Non-pigmented ciliary epithelial cell (primary cell): ENCODE measurements at places on chromosomes 6 and 20.

GRCh38 chr6:107864226-107865127 lies 40.4 kb upstream of the SCML4 start:
- DNase-seq = no peak

DNA sequence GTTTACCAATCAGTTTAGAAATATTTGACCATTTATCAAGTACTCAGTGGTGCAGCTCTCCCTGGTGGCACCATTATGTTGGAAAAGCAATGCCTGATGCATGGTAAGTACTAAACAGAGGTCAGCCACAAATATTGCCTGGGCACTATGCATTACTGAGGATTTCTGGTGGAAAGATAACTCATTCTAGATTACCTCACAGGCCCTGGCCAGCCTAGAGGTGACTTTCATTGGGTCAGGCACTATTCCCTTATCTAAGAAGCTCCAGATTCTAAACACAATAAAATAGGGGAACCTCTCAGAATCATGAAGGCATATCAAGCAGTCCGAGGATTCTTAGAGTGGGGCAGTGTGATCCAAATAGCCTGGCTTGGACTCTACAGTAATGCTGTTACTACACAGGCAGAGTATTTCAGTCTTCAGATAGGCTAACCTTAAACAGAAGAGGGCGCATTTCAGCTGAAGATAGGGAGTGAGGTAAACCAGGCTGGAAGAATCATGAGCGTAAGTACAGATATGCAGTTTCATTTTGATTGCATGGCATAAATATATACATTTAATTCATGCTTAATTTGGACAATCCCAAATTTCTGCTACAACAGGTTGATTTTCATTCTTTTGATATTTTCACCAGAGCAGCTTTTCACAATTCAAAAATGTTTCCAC lies 12.1 kb downstream of the LGSN start:
- DNase-seq = peak; percentile 8

- DNase-seq = no peak
These were observed 326 bp upstream of the BCL2L1 start for GRCh38 chr20:31723069-31723318.

DNA sequence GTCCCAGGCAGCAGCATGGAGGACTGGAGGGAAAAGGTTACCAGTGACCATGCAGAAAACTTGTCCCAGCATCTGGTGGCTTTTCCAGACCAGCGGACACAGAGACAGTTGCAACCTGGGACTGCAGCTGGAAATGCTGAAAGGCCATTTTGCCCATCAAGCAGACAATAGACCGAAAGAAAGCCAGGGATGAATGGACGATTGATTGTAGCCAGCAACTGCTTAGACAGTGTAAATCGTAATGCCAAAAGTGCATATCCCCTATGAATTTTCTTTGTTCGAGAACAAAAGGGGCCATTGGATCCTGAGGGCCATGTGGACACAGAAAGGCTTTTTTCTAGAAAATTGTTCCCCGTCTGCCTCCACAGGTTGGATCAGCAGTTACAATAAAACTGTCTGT lies 115.7 kb downstream of the MBOAT1 start:
- DNase-seq = no peak

DNA sequence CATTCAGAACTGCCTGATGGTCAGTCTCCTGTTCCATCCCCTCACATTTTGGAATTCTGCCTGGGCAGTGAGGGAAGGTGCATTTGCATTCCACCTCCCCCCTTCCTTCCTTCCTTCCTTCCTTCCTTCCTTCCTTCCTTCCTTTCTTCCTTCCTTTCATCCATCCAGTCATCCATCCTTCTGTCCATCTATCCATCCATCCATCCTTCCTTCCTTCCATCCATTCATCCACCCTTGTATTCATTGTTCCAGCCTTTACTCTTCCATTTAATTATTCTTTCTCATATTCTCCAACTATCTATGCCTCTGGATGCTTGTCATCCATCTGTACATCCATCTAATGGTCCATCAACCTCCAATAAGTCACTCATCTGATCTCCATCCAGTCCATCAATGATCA lies 14.0 kb downstream of the PCK1 start:
- DNase-seq = no peak

GRCh38 chr20:3235666-3236324 lies 3.2 kb downstream of the SLC4A11 start:
- no peak for DNase-seq

DNA sequence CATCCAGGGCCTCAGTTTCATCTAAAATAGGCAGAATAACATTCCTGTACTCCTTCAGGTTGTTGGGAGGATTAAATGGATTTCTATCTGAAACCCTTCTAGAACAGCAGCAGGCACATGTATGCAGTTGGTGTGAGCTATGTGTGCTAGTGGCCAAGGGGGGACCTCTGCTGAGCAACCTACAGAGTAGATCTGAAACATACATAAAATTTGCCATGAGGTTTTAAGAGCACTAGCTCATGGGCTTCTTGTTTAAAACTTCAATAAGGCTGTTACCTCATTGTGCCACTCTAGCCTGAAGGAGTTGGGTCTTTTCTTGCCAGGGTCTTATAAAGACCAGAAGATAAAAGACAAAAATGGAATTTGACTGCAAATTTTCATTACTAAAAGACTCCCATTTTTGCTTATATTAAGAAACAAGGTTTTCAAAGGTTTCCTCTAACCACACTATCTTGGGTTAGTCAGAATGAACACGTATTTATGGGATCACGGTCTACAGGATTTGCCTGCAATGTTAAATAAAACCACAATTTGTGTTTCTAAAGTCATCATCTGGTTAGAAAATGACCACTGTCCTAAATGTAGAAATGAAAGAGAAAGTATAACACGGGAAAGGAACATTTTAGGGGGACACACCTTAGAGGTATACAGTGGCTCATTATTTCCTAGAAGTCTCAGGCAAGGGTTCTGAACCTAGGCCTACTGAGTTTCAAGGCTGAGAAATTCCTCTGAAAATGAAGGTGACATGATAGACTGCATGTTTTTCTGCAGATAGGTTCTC lies 144.9 kb upstream of the OLIG3 start:
- DNase-seq = no peak

- no peak for DNase-seq
These were observed 131.6 kb upstream of the NEDD9 start for GRCh38 chr6:11363881-11364576.

GRCh38 chr6:145068577-145068976 lies 666.7 kb downstream of the EPM2A start:
- no peak for DNase-seq

GRCh38 chr20:50516180-50516934 lies 6.2 kb downstream of the PTPN1 start:
- DNase-seq = no peak

GRCh38 chr6:48973491-48973890 lies 489.6 kb downstream of the MMUT start:
- no peak for DNase-seq

GRCh38 chr6:32815996-32816395 lies 806 bp downstream of the HLA-DOB start:
- no peak for DNase-seq

GRCh38 chr6:68559716-68560115 lies 75.4 kb upstream of the ADGRB3 start:
- DNase-seq = no peak
